ENCODE measurements at places on chromosomes 3 and 15.

- no peak for DNase-seq
Measured at GRCh38 chr3:133995264-133995663, 34.5 kb downstream of the SLCO2A1 start.

- no peak for DNase-seq
Measured at GRCh38 chr3:132857317-132857716, 135.1 kb upstream of the NPHP3 start.

DNA sequence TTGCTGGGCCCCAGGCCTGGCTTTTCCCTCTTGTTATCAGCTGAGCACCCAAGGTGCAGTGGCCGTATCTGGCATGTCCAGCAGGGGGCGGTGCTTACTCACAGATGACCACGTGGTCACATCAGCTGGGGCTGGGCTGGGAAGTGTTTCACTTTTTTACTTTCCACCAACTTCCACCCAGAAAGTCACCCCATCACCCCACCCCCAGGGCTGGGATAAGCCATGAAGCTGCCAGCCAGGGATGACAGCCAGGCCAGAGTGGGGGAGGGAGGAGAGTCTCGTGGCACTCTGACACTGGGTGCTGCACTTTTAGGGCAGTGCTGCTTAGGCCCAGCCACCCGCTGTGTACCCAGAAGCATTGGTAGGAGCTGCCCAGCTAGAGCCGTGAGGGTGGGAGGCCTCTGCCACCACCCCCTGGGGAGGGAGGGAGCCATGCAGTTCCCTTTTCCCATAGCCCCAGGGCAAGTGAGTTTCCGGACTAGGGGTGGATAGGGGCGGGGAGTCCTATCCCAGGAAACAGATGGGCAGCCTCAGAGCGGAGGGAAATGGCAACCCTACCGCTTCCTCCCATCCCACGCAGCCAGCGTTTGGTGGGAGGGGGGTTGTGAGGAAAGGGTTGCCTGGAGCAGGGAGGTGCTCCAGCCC is 6.1 kb downstream of the PPCDC start:
- peak; percentile 89 for DNase-seq

DNA sequence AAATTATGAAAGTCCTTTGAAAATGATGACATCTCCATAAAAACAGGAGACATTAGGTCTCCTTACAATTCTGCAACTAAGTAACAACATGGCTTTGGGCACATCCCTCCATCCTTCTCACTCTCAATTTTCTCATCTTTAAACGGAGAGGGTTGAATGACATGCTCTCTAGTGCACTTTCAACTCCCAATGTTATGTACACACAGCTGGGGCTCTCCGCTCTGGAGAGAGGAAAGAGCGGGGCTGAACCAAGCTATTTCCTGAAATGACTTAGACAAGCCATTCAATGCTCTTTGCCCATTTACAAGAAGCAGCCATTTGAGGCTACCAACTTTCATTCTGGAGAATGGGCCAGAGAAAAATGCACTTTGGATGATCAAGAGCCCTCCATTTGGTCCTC is 144.2 kb upstream of the BNIP2 start:
- no peak for DNase-seq

DNA sequence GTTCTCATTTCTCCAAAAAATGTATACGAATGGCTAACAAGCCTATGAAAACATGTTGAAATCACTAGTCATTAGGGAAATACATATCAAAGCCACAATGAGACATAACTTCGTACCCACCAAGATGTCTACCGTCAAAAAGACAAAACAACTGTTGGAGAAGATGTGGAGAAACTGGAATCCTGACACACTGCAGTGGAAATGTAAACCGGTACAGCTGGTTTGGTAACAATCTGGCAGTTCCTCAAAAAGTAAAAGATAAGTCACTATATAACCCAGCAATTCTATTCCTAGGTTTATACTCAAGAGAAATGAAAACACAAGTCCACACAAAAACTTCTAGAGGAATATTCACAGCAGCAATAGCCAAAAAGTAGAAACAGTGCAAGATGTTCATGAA is 7.0 kb downstream of the SCAPER start:
- no peak for DNase-seq

DNA sequence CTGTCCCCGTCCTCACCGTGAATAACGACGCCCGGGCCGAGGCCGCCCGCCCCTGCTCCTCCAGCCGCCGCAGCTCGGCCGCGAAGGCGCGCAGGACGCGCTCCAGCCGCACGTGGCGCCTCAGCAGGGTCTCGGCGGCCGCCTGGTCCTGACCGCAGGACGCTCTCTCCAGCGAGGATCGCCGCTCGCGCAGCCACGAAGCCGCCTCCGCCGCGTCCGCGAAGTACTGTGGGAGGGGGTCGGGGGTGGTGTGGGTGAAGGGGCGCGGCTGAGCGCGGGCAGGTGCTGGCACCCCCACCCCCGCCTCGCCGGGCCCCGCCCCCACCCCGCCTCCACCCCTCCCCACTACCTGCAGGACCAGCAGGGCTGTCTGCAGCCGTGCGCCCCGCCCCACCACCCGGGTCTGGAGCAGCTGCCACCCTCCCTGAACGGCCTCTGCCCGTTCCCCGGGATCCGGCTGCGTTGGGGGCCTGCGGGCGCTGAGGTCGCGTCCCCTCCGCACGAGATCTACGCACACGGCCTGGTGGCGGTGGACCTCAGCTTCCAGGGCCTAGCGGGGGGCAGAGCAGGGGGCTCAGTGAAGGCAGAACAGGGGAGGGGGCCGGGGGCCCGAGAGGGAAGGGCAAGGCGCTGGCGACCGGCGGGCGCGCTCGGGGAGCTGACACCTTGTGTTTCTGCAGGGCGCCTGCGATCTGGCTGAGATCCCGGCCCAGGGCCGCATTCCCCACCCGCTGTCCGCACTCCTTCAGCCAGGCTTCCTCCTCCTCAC is 11.7 kb downstream of the SPTBN5 start:
- DNase-seq: no peak

DNA sequence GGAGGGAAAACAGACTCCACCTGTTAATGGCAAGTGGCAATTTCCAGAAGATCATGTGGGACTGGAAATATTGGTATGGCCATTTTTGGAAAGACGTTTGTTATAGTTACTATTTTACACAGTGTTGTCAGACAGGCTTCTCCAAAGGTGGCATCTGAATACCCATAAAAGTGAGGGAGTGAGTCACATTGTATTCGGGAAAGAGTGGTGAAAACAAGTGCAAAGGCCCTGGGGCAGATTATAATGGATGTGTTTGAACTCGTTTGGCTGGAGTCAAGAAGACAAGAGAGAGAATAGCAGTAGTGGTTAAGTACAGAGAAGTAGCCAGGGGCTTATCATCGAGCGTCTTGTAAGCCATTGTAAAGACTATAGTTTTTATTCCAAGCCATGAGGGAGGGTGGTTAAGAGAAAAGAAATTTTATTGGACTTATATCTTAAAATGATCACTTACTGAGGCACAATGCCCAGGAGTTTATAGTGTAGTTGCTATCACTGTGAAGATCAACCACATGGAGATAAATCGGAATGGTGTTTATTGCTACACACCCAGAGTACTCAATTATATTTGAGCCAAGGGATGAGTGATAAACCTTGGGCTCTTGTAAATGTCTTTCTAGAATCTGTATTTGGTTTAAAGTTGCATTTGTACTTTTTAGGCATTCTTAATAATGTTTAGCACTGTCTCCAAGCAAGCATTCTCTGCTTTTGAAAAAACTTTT is 212.8 kb upstream of the KBTBD8 start:
- DNase-seq: no peak

DNA sequence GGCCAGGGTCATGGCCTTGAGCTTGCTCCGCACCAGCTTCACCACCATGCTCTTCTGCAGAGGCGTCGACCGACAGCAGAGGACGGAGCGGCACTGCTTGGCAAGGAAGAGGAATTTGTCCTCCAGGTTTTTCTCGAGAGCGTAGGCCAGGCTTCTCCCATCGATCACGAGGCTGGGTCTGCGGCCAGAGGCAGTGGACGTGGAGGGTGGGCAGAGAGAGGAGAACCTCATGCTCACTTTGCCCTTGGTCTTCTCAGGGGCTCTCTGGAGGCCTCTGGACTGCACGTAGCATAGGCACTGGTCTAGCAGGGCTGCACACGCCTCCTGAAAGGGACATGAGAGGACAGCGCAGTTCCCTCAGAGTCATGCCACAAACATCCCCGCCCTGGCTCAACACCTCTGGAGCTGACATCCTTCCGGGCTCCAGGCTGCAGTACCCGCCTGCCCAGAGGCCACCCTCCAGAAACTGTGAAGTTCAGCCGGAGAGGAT is 168.3 kb downstream of the ATP10A start:
- no peak for DNase-seq

- no peak for DNase-seq
Measured at GRCh38 chr3:183148056-183148455, 14.5 kb downstream of the LAMP3 start.

DNA sequence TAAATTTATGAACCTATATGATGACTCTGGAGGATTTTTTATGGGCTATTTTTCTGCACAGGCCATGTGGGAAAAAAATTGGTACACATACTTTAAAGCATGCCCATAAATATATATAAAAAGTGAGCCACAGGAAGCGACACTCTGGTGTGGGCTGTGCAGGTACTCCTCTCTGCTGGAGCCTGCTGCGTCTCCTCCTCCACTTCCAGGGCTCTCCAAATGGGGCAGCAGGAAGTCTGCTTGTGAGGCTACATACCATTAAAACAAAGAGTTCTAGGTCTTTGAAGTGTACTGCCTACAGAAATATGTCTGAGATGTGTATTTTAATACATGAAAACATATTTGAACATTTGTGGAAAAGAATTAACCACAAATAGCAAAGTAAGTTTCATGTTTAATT is 135.1 kb downstream of the CTNNB1 start:
- no peak for DNase-seq

DNA sequence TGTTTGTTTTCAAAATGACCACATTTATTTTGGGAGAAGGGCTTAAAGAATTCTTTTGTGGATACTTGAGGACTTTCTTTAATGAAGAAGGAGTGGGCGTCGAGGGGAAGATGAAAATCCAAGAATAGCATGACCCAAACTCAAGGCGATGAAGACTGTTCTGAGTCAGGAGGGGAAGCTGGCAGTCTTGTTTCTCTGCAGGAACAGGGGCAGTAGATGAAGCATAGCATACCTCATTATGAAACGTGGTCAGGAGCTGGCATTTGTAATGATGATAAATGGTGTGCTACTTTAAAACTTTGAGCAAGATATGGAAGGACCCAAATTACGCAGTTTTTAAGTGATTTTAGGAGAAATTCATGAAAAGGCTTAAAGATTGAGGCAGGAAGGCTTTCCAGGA is 549.0 kb downstream of the IGSF11 start:
- DNase-seq: no peak

DNA sequence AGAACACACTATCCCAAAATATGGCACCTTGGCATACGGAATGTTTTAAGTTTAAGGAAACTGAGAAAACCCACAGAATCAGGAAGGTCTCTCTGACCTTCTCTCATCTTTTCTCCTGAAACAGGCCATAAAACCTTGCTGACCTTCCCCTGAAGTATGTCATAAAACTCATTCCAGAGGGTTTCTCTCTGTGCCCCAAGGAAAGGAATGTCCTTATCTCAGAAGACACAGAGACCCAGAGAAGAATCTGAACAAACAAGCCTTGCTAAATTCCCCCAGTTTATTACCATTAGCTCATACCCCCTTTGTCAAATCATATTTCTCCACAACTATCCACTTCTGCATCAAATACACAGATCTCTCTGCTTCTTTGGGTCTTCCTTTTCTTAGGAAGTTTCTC is 603.1 kb downstream of the MCTP2 start:
- no peak for DNase-seq

DNA sequence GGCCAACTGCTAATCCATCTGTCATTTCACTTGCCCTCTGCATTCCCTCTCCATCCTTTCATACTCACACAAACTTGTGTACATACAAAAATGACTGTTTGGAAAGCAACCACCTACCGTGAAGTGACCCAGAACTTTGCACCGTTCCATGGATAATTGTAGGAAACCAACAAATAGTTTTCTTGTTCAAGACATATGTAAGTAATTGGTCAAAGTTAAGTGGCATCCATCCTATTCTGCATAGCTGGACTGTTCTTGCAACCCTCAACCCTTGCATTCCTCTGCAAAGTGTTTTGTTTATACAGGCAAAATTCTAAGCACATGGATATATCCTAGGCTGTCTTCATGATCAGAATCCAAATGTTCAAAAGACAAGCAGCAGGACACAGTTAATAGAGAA is 592.5 kb downstream of the MECOM start:
- DNase-seq: no peak

GRCh38 chr15:31353931-31354330 is 27.3 kb downstream of the KLF13 start:
- DNase-seq: no peak

DNA sequence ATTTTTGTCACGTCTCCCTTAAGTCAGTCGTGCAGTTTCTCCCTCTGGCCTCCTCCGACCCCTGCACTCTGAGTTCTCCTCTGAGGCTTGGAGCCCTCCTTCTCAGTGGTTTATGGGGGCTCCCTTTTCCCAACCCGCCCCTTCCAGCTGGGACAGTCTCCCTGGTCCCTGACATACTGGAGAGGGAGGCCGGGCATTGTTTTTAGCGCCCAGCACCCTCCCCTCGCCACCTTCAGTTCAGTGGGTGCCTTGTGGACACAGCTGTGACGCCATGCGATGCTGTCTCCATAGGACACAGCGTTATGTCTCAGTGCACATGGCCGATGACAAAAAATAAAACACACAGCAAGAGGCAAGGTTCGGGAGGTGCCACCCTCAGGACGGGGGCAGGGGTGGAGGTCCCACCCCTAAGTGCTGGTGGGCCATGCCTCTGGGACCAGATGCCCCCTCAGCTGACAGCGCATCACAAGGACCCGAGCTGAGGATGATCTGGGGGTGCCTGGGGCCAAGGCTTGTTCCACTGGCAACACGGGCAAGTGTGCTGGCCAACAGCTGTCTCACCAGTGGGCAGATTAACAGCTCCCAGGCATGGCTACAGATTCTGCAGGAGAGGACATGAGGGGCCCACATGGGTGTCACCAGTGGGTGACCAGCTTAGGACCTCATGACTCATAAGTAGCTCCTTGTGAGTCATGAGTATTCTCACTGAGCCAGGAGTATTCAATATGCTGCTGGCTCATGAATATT is 81.6 kb downstream of the PLXNA1 start:
- no peak for DNase-seq

DNA sequence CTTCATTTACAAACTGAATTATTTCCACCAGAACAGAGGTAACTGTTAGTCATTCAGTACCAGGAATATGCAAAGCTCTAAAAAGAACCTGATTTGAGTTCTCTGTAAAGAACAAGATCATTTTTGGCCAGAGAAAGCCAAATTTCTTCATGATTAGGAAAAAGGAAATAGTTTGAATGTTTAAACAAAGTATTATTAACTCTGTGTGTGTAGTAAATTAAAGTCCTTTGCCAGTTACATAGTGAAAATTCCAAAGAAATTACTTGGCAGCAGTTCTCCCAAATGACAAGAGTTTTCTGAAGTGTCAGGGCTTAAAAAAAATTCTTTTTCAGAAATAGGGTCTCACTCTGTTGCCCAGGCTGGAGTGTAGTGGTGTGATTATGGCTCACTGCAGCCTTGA is 24.5 kb downstream of the QTRT2 start:
- no peak for DNase-seq

GRCh38 chr3:121493431-121493830 is 52.4 kb downstream of the POLQ start:
- no peak for DNase-seq

DNA sequence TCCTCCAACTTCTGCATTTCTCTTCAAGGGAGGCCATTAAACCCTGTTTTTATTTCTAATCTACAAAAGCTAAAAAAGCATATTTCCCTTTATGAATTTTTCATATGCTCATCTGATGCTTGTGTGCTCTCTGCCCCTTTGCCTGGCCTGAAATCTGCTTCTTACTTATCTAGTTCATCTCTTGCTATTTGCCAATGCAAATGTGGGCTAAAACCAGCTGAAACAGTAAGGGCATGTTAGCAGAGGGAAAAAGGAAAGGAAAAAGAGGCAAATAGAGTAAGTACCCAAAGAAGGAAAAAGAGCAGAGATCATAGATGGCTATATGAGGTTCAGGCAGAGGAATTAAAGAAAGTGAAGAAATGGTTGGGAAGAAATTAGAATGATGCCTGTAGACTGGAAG is 185.2 kb downstream of the CNTN4 start:
- no peak for DNase-seq

All from activated naive CD4-positive, alpha-beta T cell treated with Interleukin-2 at 50 U/mL for 16 hours (primary cell).